Stimulated activated CD8-positive, alpha-beta memory T cell treated with anti-CD3 and anti-CD28 coated beads, Interleukin-7, amount 100 ng/mL, for 1 hour (primary cell): ENCODE measurements at places on chromosomes 6 and 20.

DNA sequence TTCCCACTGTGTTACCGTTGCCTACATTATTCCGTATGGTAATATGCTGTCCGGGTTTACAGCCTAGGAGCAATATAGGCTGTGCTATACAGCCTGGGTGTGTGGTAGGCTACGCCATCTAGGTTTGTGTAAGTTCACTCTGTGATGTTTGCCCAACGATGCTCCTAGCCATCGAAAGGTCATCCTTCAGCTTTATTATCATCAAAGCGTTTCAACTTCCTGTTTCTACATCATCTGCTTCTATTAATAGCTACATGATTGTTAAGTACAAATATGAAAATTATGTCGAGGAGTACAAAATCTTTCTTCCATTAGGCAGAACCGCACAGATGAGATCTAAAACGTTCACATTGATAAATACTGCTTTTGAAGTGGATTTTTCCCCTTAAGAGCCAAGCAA lies 69.9 kb downstream of the PPP1R14C start:
- no peak for DNase-seq

GRCh38 chr6:161736781-161737292 lies 463.0 kb upstream of the AGPAT4 start:
- DNase-seq, result no peak

- DNase-seq, result no peak
These were observed 1.2 kb upstream of the ACAT2 start for GRCh38 chr6:159760602-159761057.

DNA sequence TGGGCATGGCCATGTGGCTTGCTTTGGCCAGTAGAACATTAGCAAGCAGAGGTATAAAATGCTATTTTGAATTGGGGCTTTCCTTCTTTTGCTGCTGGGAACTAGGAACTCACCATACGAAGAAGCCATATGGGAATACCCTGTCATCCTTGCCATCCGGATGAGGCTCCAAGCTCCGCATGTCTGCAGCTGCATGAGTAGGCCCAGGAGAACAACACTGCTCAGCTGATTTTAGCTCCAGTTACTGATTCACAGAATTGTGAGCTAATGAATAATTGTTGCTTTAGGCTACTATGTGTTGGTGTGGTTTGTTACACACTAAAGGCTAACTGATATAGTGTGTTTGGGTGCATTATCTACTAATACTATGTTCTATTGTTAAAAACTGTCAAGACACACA lies 2.7 kb upstream of the PLCB4 start:
- DNase-seq, result no peak

DNA sequence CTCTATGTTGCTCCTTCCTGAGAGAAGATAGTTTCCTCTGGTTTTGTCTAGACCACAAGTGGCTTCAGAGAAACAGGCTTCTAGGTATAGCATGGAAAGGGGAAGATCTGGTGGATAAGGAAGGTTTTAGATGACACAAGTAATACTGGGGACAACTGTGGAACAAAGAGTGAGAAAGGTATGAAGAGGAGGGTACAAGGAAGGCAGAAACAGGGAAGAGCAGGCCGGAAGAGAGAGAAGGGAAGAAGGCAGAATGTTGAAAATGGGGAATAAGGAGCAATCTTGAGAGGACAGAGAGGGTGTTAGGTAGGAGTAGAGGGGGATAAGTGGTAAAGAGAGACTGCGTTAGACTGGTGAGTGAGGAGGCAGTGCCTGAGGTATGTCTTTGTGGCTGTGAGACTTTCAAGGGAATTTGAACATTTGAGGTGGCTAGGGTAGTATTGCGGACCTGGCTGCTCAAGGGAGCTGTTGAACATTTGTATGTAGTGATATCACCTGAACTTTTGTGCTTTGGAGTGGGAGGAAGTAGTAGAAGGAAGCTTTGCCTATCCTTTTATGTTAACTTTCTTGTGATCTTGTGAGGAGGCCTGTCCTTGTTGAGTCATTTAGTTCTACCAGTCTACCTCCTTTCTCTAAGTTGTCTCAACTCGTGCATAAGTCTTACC lies 69.5 kb downstream of the FOXO3 start:
- no peak for DNase-seq

GRCh38 chr6:80535914-80536565 lies 429.6 kb downstream of the BCKDHB start:
- no peak for DNase-seq

DNA sequence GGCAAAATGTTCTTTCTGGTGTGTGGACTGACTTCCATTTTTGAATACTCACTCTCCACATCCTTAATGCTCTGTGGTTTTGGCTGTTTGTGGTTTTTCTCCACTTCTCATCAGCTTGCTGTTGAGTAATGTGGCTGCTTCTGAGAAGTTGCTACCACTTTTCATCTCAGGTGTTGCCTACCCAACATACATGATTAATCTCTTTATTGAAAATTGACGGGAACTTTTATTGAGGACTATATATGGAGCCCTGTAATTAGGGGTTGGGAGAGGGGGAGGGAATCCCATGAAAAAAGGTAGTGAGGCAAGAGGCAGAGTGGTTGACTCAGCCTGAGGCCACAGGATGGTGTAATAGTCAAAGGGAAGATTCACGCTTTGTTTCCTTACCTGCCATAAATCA lies 17.6 kb downstream of the IL22RA2 start:
- DNase-seq, result no peak

GRCh38 chr6:79796197-79796596 lies 151.2 kb downstream of the ELOVL4 start:
- DNase-seq, result no peak

- no peak for DNase-seq
These were observed 396.2 kb downstream of the EPM2A start for GRCh38 chr6:145339089-145339488.

GRCh38 chr20:11790046-11790445 lies 127.6 kb upstream of the BTBD3 start:
- DNase-seq, result no peak

DNA sequence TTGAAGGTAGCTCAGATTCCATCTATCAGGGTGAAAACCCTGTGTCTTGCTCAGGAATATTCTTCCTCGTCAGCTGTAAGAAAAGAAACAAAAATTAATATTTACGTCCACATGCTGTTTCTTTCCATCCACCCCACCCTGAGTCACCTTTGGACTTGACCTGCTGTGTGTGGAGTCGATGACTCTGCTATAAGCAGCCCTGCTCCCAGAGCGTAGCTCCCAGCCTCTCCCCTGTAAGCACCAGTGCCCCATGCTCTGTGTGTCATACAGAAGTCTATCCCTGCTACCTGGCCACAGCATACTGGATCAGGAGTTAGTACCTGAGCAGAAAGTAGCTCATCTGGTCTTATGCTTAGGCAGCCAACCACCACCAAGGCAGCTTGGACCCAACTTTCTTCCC lies 223.6 kb downstream of the SOD2 start:
- DNase-seq, result no peak

DNA sequence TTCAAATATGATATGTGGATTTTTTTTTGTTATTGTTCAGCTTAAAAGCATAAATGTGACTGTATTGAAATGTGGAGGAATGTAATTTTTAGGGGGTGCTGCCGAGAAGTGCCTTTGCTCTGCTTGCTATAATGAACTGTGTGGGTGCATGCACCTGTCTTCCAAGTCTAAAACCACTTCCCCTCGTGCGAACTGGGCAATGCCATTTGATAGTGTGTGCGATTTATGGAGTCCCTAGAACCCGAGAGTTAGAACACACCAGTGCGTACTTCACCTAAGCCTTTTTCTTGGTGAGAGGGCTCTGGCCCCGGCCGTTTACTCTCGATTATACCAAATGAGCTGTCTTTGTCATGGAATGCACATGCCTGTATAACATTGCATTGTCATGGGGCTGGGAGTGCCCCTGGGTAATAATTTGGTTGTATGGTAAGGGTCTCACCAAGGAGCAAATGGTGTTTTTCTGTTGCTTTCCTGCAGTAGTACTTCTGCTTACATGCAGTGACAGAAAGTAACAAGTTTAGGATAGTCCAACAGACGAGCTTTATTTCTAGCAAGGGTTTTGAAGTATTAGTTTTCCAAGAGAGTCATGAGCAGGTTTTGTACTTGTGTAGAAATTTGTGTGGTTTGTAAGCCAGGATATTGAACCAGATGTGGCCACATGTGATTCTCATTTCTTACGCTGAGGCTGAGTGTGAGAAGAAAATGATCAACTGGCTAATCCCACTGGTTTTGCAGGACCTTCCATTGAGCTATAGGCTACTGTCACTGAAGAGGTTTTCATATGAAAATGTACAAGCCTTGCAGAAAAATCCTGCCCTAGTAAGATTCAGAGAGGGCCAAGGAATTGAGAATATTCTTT lies 172.4 kb downstream of the DTNBP1 start:
- no peak for DNase-seq

- no peak for DNase-seq
These were observed 15.0 kb upstream of the RIN2 start for GRCh38 chr20:19742974-19743639.

DNA sequence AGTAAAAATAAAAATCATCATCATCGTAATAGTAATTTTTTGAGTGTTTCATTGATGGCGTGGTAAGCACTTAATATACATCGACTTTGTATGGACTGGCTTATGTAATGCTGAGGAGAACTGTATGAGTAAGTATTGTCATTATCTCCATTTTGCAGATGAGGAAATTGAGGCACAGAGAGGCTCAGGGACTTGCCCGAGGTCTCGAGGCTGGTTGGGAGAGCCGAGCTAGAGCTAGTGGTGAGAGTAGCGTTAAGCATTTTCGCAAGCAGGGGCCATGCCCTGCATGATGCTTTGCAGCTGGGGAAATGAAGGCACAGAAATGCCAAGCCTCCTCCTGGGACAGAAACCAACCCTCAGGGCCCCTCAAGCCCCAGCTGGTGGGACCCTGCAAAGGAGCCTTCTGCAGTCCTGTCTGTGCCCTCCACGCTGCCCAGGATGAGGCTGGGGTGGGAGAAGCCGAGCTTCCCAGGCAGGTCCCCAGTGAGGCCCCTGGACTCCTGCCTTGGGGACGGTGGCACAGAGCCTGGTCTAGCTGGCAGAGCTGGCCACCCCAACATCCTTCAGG lies 31.1 kb upstream of the STX16 start:
- DNase-seq, result no peak

- no peak for DNase-seq
These were observed 313.3 kb downstream of the RNGTT start for GRCh38 chr6:88650029-88650619.

GRCh38 chr6:142871910-142872331 lies 73.1 kb downstream of the HIVEP2 start:
- no peak for DNase-seq

- DNase-seq, result no peak
These were observed 255.7 kb upstream of the PRND start for GRCh38 chr20:4465855-4466545.

GRCh38 chr6:133092771-133093170 lies 148.4 kb upstream of the EYA4 start:
- DNase-seq, result no peak

DNA sequence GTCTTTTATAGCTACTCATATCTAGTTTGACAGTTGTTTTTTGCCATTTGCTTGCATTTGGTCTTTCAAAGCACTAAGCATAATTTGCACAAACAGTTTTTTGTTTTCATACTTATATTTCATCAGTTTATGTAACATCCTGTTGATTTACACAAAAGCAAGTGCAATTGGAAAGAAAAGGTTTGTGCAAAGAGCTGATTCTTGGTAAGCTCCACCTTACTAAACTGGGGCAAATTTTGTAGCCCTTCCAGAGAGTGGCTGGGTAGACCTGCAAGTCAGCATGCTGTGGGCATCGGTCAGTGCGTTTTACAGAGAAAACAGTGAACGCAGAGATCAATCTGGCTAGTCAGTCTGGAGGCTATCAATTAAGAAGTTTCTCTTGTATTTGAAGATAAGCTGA lies 34.5 kb downstream of the TXLNB start:
- DNase-seq, result no peak

DNA sequence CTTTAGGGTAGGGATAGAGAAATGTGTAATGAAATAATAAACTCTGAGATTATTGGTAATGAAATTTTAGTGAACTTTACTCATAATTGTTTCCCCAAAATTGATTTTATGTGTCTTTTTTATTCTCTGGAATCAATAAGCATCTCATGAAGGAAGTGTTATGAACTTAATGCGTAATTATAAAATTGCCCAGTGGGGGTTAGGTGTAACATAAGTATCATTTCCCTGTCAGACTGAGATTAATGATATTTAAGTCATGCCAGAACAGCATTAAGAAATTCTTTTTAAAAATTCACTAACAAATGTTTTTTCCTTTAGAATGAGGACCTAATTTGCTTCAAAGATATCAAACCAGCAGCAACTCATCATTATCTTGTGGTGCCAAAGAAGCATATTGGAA lies 10.0 kb downstream of the HINT3 start:
- no peak for DNase-seq

GRCh38 chr20:58025233-58025632 lies 203.2 kb downstream of the ANKRD60 start:
- no peak for DNase-seq

GRCh38 chr6:157999168-158000051 lies 17.7 kb downstream of the SYNJ2 start:
- DNase-seq, result no peak

DNA sequence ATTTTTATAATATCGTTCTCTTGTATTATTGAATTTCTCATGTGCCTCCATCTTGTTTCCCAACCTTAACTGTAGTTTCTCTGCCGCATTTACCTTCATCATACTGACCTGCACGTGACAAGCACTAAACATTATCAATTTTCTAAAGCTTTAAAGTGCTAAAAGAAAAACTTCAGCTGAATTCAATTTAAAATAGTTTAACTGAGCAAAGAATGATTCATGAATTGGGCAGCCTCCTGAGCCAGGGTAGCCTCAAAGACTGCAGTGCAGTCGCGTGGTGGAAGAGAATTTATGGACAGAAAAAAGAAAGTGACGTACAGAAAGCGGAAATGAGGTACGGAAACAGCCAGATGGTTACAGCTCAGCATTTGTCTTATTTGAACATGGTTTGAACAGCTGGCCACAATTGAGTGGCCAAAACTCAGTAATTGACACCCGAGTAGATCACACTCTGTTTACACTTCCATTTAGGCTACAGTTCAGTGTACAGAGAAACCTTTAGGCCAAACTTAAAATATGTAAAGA lies 4.2 kb upstream of the ZDHHC14 start:
- no peak for DNase-seq

DNA sequence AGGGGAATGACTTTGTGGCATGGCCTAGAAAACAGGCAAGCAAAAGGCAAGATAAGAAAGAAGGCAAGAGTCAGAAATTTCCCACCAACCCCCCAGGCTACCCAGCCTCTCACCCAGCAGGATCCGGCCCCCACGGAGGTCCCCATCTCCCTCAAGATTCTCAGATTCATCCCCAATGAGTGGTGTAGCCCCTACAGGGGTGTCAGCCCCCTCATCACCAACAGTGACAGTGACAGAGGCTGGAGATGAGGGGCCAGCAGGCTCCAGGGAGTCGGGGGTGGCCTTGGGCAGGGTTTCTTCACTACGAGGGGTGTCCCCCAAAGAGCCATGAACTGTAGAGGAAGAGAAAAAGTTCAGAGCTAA lies 1.0 kb downstream of the EHMT2 start:
- no peak for DNase-seq

GRCh38 chr20:21936720-21937380 lies 231.4 kb downstream of the PAX1 start:
- DNase-seq, result no peak

DNA sequence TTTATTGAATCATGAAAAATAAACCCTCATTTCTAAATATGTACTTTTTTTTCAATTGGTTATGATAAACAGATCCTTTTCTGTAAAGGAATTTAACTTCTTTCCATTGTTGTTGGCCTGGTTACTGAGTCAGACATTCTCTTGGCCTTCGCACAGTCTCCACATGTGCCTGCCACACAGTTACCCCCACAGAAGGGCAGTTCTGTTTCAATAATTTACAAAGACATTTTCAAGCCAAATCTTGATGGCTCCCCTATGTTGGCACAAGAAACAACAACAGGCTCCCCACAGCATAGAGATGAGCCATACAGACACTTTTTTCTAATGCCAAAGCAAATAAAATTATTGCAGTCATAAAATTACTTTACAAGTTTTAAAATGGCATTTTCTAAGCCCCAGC lies 55.6 kb upstream of the BEND6 start:
- DNase-seq, result no peak
